Trophoblast cell (in vitro differentiated cells and primary cell): ENCODE measurements at places on chromosomes 6 and 20.

GRCh38 chr6:75244063-75244584 lies 523 bp upstream of the COX7A2 start:
- DNase-seq, result no peak

GRCh38 chr20:11137688-11138087 lies 463.9 kb upstream of the JAG1 start:
- no peak for DNase-seq

- no peak for DNase-seq
Measured at GRCh38 chr6:20230401-20231119, 18.3 kb upstream of the MBOAT1 start.

DNA sequence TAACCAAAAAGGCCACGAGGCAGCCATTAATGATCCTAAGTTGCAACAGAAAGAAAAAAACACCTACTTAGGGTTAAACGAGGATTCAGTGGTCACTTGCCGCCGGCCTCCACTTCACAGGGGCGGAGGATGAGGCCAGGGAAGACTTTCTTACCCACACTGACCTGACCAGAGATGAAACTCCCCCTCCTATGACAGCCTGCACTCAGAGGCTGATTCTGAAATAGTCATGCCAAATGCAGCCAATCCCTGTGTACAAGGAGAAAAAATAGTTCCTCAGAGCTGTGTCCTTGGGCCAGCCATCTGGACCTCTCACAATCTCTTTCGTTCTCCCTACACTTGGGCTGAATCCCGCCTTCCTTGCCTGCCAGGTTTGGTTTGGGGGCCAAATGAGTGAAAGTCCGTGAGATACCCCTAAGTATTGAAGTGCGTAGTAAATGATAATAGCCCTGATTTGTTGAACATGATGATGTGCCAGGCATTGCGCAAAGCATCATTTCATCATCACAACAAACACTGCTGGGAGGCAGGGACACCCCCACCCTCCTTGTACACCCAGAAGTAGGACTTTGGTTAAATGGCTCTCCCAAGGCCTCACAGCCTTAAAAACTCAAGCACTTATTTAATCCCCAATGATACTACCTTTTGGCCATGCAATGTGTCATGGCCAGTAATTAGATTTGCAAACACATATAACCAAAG lies 3.2 kb upstream of the IRF4 start:
- DNase-seq, result no peak

- no peak for DNase-seq
Measured at GRCh38 chr6:161355696-161356095, 81.8 kb upstream of the AGPAT4 start.

DNA sequence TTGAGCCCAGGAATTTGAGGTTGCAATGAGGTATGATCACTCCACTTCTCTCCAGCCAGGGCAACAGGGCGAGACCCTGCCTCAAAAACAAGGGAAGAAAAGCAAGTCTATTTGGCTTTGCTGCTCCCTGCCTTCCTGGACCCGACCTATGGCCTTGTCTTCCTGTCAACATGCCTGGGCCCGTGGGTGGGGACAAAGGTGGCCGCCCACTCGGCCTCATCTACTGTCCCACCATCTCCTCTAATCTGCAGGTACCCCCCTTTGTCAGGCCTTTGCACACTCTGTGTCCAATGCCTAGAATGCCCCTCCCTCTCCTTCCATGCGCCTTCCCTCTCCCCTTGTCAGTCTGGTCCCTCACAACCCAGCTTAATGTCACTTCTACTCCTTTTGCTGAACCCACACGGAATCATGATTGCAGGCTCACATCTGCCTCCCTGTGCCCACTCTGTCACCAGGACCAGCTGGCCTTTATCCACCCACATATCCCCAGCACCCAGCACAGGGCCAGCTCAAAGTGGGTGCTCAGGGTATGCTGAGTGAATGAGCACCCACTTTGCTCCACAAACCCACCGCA lies 40.3 kb downstream of the MDFI start:
- no peak for DNase-seq

DNA sequence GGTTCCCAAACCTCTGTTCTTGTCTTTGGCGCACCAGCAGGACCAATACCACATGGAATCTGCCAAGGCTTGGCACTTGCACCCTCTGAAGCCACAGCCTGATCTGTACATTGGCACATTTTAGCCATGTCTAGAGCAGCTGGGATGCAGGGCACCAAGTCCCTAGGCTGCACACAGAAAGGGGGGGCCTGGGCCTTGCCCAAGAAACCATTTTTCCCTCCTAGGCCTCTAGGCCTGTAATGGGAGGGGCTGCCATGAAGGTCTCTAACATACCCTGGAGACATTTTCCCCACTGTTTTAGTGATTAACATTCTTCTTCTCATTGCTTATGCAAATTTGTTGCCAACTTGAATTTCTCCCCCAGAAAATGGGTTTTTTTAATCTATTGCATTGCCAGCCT lies 5.4 kb upstream of the FAM120B start:
- DNase-seq, result no peak

- DNase-seq, result no peak
Measured at GRCh38 chr20:62286493-62287064, 16.2 kb upstream of the ADRM1 start.

GRCh38 chr20:12416281-12416680 lies 498.6 kb downstream of the BTBD3 start:
- DNase-seq, result no peak

DNA sequence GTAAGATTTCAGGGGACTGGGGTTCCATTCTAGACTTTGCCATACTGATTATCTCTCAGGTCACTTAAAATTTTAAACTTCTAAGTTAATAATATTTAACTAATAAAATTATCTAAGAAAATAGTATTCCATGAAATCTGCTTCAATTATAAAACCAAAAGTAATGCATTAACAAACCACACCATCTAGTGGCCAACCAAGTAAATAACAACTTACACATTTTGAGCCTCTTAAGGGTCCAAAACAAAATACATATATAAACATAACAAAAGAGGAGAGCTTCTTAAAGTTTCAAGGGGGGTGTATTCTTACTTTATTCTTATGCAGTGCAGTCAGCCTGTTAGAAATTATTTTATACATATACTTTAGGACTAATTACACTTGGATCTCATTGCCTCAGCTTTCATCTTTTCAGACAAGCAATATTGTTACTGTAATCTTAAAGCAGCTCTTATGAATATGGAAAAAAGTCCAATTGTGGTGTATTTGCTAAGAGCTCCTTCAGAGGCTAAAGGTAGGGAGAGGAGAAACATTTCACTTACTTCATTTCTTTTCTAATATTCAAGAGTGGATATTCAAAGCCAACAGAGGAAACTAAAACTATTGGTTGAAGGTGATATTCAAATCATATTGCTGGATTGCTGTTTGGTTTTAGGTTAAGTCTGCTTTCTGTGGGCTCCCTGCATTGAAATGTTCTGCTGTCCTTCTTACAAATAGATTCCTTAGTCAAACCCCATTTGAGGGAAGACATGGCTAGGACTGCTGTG lies 199.7 kb upstream of the SIM1 start:
- no peak for DNase-seq

DNA sequence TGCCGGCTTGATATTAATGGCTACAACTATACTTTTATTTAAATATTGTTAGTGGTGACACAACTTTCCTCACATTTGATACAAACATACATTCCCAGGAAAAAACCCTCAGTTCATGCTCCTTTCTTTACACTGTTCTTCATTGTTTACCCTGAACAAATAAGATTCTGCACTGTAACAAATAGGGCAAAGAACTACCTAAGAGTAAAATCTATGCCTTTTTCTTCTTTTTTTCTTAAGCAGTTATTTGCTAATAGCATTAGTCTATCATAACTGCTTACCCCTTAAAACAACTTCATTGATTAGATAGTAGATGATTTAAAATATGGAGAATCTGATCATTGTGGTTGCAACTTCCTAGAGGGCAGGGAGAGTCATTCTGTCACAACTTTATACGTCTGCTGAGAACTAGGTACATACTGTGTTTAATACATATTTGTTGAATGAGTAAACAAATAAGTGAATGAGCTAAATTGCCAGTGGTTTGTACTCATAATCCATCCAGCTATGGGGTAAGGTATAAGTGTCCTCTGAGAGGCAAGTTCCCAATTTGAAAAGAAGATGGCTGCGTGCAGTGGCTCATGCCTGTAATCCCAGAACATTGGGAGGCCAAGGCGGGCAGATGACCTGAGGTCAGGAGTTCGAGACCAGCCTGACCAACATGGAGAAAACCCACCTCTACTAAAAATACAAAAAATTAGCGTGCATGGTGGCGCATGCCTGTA lies 161.0 kb downstream of the CDK19 start:
- no peak for DNase-seq

DNA sequence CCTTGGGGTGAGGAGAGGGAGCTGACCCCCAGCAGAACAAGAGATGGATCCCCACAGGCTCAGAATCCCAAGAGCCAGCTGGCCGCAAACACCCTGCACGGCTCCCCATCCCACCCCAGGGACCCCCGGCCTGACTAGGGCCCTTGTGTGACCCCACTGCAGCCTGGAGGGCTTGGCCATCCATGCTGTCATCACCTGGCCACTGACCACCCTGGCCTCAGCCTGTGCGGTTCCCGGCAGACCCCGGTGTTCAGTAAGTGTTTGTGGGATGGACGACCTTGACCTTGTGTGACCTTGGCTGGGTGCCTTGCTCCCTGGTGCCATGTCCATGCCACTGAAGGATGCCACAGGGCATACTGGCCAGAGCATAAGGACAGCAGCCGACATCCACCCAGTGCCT lies 328.3 kb downstream of the TAF4 start:
- no peak for DNase-seq

GRCh38 chr20:19934792-19935491 lies 82.2 kb upstream of the NAA20 start:
- DNase-seq, result peak; percentile 32

GRCh38 chr6:44056392-44057237 lies 70.6 kb downstream of the MRPL14 start:
- DNase-seq, result no peak

DNA sequence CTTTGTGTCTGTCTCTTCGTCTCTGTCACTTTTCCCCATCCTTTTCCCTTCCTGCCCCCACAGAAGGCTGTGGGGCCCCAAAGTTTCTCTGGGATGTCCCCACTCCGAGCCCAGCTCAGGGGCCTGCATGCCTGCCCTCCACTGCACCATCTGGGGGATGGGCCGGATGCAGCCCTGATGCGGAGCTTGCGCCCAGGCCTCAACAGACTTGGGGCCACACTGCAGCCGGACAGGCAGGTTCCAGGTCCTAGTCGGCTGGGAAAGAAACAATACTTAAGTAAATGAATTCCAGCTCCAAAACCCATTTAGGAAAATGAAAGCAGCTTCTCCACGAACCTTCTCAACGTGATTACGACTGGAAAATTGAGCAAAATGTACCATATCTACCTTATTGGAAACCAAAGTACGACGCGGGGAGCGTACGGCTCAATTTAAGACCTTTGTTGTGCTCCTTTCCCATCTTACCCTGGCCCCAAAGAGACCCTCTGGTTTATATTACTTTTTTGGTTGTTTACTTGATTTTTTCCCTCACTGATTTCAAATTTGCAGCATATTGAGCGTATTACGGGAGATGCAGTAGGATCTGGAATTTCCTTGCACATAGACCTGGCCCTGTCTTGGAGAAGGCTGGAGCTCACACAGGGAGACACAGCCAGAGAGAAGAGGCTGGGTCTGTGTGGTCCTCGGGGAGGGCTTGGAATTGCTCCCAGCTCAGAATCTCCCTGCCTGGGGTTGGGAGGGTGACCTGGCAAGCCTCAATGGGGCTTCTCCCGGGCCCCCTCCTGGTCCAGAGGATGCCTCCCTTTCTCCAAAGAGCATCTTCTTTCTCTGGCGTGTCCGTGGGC lies 8.0 kb downstream of the FOXC1 start:
- DNase-seq, result no peak

DNA sequence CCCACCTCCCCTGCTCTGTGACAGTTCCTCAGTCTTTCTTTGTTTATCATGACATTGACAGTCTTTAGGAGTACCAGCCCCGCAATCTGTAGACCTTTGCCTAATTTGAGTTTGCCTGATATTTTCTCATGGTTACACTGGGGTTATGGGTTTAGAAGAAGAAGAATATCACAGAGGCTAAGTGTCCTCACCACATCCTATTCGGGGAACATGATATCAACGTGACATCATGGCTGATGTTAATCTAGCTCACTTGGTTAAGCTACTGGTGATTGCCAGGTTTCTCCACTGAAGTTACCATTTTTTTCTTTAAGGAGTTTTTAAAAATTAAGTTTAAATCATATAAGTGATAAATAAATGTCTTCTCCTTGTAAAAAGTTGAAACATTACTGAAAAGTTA lies 127.5 kb downstream of the CEP57L1 start:
- no peak for DNase-seq

- no peak for DNase-seq
Measured at GRCh38 chr6:3751077-3751729, at the start of gene PXDC1. PXDC1 (minus strand) TSS chr6:3751713; CDS start chr6:3751531, 182 bp downstream.

- no peak for DNase-seq
Measured at GRCh38 chr20:36833275-36834020, 42.5 kb upstream of the TLDC2 start.

GRCh38 chr6:148491638-148492251 lies 149.1 kb downstream of the SASH1 start:
- DNase-seq, result no peak

DNA sequence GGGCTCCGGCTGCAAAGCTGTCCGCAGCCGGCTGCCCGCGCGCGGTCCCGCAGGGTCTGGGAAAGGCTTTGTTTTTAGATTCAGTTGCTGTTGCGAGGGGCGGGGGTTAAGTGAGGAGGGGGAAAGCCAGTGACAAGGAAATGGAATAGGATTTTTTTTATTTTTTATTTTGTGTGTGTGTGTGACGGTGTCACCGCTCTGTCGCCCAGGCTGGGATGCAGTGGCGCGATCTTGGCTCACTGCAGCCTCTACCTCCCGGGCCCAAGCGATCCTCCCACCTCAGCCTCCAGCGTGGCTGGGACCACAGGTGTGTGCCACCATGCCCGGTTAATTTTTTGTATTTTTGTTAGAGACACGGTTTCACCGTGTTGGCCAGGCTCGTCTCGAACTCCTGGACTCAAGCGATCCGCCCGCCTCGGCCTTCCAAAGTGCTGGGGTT lies 615 bp upstream of the UBE2J1 start:
- DNase-seq, result no peak
